Gastrocnemius medialis (tissue), 4 donors: ENCODE measurements at places on chromosomes 6 and 20. TPM values are rescaled to one million over a fixed set of nuclear protein-coding genes. Genes with fewer than 3 reads are reported as not detected.

- no peak for DNase-seq
Observed at GRCh38 chr20:37764333-37764935, 70.6 kb downstream of the CTNNBL1 start.

GRCh38 chr6:6885521-6886170 lies 222.1 kb upstream of the RREB1 start:
- DNase-seq = peak; percentile 78

- no peak for DNase-seq
Observed at GRCh38 chr6:149510793-149511512, 26.1 kb upstream of the ZC3H12D start.

DNA sequence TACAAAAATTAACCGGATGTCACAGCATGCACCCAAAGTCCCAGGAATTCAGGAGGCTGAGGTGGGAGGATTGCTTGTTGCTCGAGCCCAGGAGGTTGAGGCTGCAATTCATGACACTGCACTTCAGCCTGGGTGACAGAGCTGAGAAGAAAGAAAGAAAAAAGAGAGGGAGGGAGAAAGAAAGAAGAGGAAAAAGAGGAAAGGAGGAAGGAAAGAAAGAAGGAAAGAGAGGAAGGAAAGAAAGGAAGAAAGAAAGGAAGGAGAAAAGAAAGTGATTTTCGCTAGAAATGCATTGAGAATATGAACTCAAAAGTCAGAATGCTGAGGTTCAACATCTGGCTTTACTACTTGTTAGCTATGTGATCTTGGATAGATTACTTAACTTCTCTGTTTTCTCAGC lies 6.6 kb downstream of the SENP6 start:
- no peak for DNase-seq

- DNase-seq = no peak
Observed at GRCh38 chr6:9437836-9438235, 977.0 kb downstream of the TFAP2A start.

- DNase-seq = no peak
Observed at GRCh38 chr6:80472271-80472670, 365.8 kb downstream of the BCKDHB start.

DNA sequence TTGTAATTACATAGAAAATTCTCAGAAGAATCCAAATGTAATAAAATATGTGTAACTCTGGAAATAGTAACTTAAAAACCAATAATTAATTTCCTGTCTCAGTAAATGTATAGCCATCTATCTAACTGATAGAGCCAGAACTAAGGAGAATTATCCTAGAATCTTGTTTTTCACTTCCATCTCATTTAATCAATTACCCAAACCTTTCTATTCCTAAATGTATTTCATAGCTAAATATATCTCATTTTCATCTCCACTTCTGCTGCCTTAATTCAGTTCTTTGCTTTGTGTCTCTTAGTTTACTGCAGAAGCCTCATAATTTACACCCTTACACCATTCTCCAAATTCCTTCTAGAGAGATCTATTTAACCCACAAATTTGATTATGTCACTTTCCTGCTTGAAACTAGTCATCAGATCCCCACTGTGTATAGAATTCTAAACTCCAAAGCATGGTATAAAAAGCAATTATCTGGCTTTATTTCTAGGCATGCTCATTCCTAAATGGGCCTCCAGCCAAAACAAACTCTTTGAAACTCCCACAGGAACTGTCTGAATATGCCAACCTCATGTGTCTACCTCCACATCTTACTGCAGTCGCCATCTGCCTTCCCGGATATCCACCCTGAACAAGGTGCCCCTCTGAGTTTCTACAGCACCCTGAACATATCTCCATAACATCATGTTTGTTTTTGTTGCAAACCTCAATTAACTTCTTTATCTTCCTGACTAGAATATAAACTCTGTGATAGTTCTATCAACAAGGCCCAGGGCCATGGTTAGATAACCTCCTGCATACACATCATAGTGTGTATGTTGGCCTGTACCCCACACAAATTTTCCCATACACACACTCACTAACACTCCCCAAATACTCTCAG lies 70.5 kb upstream of the ADTRP start:
- no peak for DNase-seq

GRCh38 chr20:20697325-20697845 lies 15.1 kb downstream of the RALGAPA2 start:
- no peak for DNase-seq

GRCh38 chr20:59645271-59645670 lies 40.9 kb downstream of the PHACTR3 start:
- DNase-seq = no peak

DNA sequence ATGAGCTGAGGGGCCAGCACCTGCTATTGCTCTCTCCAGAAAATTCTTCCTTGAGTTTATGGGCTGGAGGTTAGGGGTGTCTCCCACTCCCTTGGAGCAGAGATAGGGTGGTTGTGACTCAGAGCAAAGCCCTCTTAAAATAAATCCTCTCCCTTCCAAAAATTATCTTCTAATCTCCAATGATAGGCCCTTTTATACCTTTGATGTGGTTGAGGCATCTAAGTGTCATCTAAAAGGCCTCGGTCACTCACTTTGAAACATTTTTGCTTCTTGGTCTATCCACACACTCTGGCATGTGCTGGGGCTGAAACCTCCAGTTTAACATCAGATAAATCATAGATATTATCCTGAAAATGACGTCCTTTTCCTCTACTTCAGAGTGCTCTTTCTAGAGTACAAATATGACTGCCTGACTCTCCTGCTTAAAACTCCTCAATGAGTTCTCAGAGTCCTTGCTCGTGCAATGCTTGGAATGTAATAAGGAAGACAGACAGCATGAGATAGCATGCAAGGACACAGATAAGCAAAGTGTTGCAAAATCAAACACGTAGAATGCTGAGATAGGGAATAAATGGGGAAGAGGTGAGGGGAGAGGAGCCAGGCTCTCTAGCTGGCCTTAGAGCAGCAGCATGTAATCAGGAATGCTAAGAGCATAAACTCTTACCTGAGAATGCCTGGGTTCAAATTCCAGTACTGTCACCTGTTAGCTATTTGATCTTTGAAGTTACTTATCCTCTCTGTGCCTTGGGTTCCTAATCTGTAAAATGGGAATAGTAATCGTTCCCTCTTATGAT lies 374.1 kb upstream of the CITED2 start:
- no peak for DNase-seq

DNA sequence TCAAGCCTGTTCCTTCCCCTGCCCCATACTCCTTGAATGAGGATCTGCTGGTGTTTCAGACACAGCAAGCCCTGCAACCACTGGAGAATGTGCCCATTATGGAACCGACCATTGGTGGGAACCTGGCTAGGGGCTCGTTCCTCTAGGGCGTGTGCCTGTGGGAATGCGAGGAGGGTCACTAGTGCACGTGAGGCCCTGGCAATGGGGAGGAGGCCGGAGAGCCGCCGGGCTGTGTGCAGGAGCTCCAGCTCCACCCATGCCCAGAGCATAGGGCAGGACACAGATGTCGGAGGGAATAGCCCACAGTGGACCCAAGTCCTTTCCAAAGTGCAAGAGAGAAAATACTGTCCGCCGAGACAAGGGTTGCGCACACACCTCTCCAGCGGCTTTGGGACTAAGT lies 99.3 kb downstream of the ERMARD start:
- DNase-seq = no peak

DNA sequence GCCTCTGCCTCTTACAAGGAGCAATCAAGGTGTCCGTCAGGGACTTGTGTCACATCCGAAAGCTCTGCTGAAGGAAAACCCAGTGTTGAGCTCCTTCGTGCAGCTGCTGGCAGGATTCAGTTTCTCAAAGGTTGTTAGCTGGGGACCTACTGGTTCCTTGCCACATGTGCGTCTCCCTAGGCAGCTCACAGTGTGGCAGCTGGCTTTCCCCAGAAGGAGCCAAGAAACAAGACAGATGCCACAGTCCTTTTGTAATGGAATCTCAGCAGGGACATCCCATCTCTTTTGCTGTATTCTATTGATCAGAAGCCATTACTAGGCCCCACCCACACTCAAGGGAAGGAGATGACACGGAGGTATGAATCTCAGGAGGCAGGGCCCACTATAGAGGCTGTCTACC lies 488.8 kb downstream of the CD83 start:
- no peak for DNase-seq

GRCh38 chr6:2127484-2127911 lies 117.9 kb downstream of the GMDS start:
- DNase-seq = no peak

GRCh38 chr6:5936631-5937030 lies 70.1 kb downstream of the NRN1 start:
- no peak for DNase-seq

GRCh38 chr20:1688886-1689538 lies 31.4 kb upstream of the SIRPG start:
- DNase-seq = no peak

- no peak for DNase-seq
Observed at GRCh38 chr6:77089776-77090175, 373.5 kb downstream of the HTR1B start.

- DNase-seq = no peak
Observed at GRCh38 chr6:133877116-133877515, 11.8 kb upstream of the TCF21 start.

GRCh38 chr6:90413867-90414266 lies 117.2 kb upstream of the BACH2 start:
- no peak for DNase-seq

DNA sequence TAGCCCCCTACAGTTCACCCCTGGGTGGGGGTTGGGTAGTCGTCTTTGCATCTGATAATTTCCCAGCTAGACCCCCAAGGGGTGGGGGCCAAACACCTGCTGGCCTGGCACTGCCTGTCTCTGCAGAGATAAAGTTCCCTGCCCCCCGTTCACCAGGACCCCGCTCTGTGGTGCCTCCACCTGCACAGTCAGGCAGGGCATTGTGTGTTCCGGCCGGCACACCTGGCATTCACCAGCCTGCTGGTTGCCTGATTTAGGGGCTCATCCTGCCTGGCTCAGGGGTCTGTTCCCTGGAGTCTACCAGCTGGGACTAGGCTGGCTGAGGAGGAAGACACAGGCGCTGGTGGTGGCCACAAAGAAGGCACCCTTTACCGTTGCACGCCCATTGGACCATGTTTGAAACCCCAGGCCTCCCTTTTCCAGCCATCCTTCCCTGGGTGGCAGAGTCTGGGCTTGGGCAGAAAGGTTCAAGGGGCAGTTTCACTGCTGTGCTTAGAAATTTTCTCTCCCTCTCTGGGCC lies 30.8 kb upstream of the SCRT2 start:
- no peak for DNase-seq

Gene MLN
- not detected for total RNA-seq

Gene KIF6
- not detected for total RNA-seq

Gene FERMT1
- not detected for total RNA-seq

Gene VARS2
- 18.5 TPM for total RNA-seq

Gene FLRT3
- total RNA-seq = 3.0 TPM

Gene CST5
- total RNA-seq = not detected

Gene HRH3
- not detected for total RNA-seq

Gene MUC22
- 0.24 TPM for total RNA-seq
